Panc1 (cell line): ENCODE measurements at places on chromosomes 3 and 15. TPM values are rescaled to one million over a fixed set of nuclear protein-coding genes. Genes with fewer than 3 reads are reported as not detected.

Gene LMAN1L
- total RNA-seq = not detected

Gene TMEM108
- total RNA-seq = 0.41 TPM

Gene CLDN18
- total RNA-seq = 0.08 TPM

Gene EXD1
- 0.15 TPM for total RNA-seq

- no peak overlapping the region for H3K27ac ChIP-seq
- DNase-seq = no peak
- no peaks in the 10 kb centered on the region; the same call in 1 of the 2 replicates for H3K27me3 ChIP-seq
- no peaks in the 10 kb centered on the region for H3K4me1 ChIP-seq
These were observed 63.9 kb downstream of the BOC start for GRCh38 chr3:113275258-113275556.

- H3K27me3 ChIP-seq = no peaks in the 10 kb centered on the region
- no peaks in the 10 kb centered on the region; the same call in 1 of the 2 replicates for H3K36me3 ChIP-seq
- H3K27ac ChIP-seq = no peak overlapping the region
- H3K4me3 ChIP-seq = no peak overlapping the region
These were observed 33.5 kb downstream of the HMCES start for GRCh38 chr3:129312021-129312639.

DNA sequence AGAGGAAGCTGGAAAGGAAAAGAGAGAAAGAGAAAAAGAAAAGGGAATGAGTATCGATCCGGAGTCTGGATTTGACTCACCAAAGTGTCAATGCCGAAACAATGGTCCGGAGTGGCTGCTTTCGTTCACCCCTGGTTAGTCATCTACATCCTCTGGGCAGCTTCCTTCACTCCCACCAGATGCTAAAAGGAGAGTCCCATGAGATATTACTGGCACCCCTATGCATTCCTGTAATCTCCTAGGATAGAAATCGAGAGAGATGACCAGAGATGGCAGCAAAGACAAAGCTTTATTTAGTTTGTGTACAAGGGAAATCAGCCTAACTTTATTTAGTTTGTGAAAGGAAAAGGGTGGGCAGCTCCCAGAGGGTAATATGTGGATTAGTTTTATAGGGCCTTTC, 622.2 kb downstream of the ZPLD1 start:
- H3K4me3 ChIP-seq = no peak overlapping the region
- H3K36me3 ChIP-seq = no peaks in the 10 kb centered on the region
- no peak for DNase-seq
- H3K27me3 ChIP-seq = no peaks in the 10 kb centered on the region
